Spinal cord (tissue), 10 donors: ENCODE measurements at places on chromosomes 16 and 17. TPM values are rescaled to one million over a fixed set of nuclear protein-coding genes. Genes with fewer than 3 reads are reported as not detected.

DNA sequence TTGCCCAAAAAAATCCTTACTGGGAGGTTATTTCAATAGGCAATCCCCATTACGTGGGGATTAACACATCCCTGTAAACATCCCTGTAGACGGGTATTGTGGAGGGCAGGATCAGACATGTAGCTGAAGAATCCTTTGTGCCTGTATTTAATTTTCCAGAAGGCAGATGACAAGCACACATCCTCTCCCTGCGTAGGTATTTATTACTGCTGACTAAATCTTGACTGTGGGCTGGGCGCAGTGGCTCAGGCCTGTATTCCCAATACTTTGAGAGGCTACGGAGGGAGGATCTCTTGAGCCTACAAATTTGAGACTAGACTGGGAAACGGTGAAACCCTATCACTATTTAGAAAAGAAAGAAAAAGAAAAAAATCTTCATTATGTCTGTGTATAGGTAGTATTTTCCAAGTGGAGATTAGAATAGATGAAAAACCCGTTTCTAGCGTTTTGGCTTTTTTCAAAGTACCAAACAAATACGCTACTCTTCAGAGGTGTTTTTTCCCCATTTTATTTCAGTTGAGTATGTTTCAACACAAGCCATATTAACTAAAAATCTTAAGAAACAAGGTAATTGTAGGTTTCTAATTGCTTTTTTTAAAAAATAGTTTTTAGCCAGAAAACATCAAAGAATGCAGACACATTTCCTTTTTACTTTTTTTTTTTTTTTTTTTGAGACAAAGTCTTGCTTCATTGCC lies 1.5 kb upstream of the MARF1 start:
- no peak for DNase-seq

The TBX2 gene
- 13.0 TPM for polyA plus RNA-seq

DNA sequence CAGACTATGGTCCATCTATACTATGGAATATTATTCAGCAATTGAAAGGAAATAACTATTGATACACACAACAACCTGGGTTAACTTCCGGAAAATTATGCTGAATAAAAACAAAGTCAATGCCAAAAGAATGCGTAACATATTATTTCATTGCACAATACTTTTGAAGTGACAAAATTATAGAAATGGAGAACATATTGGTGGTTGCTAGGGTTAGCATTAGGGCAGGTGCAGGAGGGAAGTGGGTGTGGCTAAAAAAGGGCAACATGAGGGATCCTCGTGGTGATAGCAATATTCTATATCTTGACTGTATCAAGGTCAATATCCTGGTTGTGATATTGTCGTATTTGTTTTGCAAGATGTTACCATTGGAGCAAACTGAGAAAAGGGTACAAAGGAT lies 34.9 kb downstream of the PIK3R5 start:
- no peak for DNase-seq

- DNase-seq = no peak
Measured at GRCh38 chr17:7782240-7782639, 51.8 kb upstream of the KDM6B start.

The ZNF18 gene
- polyA plus RNA-seq = 12.0 TPM

DNA sequence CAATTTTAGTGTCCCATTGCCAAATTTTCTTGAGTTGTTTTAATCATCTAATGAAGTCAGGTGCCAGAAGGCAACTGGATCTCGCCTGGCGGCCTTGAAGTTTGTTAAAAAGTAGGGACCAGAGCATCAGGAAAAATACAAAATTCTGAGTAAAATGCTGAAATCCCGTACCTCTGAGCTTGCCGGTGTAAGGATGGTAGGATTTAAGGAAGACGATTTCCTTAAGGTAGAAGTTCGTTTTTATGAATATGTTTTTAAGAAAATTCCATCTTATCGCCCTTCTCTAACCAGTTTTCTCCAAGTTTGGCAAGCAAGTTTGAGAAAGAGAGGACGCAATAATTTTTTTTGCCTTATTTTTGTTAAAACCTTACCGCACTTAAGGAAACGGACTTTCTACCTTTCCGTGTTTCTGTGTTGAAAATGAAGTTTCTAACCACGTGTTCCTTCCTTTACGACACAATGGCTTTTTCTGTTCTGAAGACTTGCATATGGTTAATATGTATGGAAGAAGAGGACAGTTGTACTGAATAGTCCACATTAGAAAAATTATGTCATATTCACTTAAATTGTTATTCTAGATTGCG lies 748 bp downstream of the ATF7IP2 start:
- DNase-seq = peak; percentile 7

DNA sequence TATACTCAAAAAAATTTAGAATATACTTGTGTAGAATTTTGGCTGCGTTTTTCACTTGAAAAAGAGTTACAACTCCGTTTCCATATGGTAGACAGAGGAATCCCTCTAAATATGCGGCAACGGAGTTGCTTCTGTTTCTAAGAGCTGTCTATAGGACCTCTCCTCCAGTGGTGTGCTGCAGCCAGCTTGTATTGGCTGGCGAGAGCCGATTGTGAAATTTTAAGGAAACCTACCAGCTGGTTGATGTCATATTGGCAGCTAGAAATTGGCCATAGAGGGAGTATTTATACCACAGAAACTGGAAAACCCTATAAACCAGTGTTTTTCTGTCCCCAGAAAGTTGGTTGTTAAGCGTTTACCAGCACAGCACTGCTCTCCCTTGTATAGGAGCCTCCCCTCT lies 655.8 kb upstream of the EEF2KMT start:
- DNase-seq = peak; percentile 67

DNA sequence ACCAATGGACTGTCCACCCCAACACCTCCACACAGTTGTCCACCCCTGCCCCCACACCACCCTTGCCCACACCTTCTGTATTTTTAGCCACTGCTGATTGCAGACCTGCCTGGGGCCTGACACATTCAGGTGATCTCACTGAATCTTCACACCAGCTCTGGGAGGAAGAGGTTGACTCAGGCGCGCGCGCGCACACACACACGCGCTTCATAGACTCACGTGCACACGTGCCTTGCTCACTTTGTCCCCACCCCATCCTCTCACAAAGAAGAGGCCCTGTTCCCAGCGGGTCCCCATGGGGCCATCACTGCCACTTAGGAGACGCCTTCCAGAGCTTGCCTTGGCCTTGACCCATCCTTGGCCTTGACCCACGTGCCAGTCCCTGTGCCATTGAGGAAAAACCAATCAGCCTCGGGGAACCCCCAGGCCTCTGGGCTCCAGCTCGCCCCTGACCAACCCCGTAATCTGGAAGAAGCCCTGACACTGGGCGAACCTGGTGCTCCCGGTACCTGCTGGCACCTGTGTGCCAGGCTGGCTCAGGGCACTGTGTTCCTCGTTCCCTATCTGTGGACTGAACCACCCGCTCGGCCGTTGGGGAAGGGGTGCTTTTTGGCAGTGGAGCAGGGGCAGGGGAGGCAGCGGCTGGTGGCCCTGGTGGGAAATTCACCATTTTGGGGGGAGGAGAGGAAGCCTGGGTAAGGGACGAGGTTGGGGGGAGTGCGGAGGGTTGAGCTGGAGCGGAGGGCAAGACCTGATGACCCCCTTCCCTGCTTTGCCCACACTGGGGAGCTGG lies 3.2 kb downstream of the NLGN2 start:
- DNase-seq = no peak

The SPHK1 gene
- polyA plus RNA-seq = 3.3 TPM

- no peak for DNase-seq
Measured at GRCh38 chr16:30457256-30457655, 11.6 kb upstream of the SEPHS2 start.

- no peak for DNase-seq
Measured at GRCh38 chr16:28930652-28931051, 1.1 kb upstream of the CD19 start.

The ZSCAN32 gene
- 18.2 TPM for polyA plus RNA-seq

GRCh38 chr17:2122641-2123302 lies 67.9 kb downstream of the HIC1 start:
- peak; percentile 42 for DNase-seq

DNA sequence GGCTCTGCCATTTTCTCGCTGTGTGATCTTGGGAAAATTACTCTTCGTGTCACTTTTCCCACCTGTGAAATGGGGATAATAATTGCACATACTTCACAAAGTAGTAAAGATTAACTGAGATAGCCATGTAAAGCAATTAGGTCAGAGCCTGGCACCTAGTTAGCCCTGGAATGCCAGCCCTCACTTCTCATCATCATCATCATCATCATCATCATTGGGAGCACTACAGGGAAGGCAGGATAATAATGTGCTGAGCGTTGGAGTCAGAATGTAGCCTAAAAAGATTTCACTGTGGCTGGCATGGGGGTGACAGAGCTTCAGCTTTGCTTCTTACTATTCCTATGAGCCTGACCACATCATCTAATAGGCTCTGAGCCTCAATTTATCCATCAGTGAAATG lies 362.6 kb downstream of the TOX3 start:
- DNase-seq = no peak

DNA sequence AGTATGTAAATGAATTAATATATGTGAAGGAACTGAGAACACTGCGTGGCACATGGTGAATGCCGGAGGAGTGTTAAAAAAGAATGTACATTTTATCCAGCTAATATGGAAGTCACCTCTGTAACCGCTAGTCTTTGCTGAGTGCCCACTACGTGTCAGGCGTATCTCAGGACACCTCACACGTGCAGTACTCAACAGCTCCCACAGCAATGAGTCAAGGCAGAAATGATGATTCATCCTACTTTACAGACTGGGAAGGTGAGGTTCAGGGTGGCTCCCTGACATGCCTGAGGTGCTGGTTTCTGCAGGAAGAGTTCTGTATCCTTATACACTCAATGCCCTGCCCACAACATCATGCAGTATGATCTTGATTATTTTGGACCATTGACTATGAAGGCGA lies 487.0 kb downstream of the HAPSTR1 start:
- no peak for DNase-seq

- no peak for DNase-seq
Measured at GRCh38 chr17:35901631-35902175, 21.5 kb upstream of the CCL5 start.

DNA sequence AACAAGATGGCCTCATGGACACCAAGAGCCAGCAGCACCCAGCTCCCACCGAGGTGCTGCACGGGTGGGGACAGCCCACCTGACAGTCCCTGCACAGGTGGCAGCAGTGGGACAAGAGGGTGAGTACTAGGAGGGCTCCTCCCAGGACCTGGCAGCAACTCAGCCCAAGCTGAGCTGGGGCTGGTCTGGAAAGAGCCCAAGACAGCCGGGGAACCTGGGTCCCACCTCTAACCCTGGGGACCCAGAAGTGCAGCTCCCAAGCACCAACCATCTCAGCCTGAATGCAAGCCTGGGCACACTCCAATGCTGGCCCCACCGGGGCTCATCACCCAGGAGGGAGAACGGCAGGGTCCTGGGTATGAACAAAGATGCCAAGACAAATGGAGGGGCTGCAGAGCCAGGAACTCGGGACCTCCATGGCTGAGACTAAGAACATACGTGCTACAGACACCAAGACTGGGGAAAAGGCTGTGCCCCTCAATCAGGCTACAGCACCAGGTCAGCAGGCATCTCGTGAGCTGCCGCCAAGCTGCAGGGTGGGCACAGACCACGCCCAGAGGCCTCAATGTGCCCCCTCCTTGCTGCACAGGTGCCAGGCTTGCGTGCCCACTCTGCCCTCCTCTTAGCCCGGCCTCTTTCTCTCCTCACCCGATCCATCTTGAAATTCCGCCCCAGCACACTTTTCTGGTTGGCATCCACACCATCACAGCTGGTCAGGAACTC lies 37.5 kb upstream of the GSG1L start:
- no peak for DNase-seq

The PIK3R6 gene
- polyA plus RNA-seq = 3.2 TPM

DNA sequence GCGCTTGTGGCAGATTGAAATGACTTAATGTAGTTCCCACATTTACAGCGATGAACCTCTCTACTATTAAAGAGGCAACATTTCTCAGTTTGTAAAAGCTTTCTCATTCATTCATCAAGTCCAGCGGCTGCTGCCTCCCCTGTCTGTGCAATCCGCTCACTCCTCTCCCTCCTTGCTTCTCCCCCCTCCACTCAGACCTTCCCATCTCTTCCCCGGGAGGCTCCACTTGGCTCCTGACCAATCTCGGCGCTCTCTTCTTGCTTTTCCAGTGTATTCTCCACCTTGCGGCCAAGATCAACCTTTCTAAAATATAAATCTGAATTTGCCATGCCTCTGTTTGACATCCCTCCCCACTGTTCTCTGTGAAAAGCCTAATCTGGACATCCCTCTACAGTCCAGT lies 117.5 kb downstream of the ASIC2 start:
- DNase-seq = peak; percentile 26

GRCh38 chr17:48462946-48463345 lies 32.9 kb upstream of the SKAP1 start:
- DNase-seq = peak; percentile 34

- DNase-seq = no peak
Measured at GRCh38 chr17:45302649-45303173, 14.1 kb downstream of the MAP3K14 start.

- DNase-seq = no peak
Measured at GRCh38 chr16:84720177-84720579, 20.4 kb downstream of the USP10 start.

- no peak for DNase-seq
Measured at GRCh38 chr17:41178341-41178740, 320 bp upstream of the KRTAP4-2 start.

DNA sequence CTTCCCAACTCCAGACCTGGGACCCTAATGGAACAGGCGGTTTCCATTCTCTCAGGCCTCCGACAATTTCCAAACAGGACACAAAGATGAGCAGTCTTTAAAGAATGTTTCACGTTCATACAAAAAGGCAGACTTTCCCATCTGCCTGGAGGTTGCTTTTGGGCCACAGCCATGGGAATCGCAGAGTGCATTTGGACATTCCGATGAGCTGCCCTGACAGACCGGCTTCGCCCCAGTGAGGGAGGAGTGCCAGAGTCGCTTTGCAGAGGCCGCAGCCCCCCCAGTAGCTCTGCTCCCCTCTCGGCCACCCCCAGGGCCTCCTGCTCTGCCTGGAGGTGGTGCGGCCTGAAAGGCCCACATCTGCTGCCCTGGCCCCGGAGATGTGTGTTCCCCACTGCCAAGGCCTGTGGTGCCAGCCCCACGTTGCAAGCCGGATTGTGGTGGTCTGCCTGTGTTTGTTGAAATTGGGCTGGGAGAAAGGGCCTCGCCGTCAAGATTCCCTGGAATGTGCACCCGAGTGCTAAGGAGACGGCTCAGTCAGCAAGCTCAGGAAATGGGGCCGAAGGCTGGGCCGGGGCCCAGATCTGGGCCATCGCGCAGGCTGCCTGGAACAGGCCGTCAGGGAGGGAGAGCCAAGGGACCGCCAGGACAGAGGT lies 89.8 kb downstream of the C16orf95 start:
- peak; percentile 83 for DNase-seq

DNA sequence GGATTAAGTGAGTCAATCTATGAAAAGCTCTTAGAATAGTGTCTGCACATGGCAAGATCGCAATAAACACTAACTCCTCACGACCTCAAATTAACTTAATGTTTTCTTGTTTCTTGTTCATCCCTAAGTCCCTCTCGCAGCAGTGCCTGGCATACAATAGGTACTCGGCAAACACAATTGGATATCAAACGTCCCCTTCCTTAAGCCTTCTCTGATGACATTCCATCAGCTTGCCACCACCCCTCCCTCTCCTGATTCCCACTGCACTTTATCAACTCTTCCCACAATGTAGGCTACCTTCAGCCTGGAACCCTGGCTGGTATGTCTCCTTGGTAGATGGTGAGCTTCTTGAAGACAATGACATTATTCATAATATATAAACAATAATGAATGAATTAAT lies 33.3 kb downstream of the CCDC42 start:
- DNase-seq = no peak

The C17orf78 gene
- polyA plus RNA-seq = 0.57 TPM
